ENCODE measurements at places on chromosomes 16 and 17.

DNA sequence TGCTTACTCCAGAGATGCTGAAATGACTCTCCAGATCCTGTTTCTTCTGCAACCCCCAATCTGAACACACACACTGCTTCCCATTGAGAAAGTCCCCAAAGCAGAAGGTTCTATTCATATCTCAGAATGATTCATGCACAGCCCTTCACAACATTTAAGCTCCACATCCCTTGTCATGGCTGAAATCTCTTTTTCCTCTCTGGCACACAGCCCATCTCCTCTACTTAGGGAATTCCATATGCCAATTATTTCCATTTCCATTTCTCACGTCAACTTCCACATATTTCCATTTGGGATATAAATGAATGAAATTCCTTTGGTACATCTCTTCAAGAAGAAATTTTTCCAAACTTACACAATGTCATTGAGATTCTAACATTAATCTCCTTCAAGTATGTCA is 119.6 kb downstream of the CDH11 start:
- no peak for DNase-seq

DNA sequence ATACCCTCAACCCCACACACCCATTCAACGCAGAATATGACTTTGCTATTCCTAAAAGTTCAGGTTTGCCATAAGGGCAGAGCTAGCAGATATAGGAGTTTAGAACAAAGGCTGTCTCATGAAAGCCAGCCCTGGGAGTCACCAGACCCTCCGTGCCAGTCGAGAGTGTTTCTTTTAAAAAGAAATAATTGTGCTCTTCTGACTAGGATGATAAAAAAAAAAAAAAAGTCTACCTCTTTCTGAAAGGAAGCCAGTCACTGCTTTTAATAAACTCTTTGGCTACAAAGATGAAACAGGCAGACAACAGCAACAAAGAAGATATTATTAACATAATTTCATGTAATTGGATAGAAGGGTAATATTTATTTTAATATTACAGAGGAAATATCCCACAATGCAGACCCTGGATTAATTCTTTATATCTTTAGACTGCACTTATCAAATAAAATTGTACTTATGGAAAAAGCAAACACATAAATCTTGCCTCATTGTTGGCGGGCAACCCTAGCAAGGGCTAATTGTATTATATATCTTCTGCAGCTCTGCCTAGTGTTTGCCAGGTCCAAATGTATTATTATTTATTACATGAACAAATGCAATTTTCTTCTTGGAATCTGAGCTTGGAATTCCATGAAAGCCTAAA is 277.5 kb upstream of the DYNLRB2 start:
- DNase-seq = no peak

DNA sequence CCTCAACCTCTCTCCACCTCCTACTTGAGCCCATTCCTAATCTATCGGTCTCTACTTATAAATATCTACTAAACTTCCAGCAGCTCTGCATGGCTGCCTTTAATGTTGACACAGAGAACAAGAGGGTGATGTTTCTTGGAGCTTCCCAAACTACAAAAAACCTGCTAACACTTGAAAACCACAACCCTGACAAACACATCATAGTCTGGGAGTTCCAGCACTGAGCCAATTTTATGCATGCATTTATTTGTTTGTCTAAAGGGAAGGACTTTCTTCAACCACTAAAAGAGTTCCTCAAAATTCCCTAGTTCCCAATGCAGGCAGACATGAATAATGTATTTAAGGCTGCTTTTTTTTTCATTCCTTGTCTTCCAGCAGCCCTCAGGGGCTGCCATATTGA is 331.8 kb upstream of the XYLT1 start:
- DNase-seq = no peak

DNA sequence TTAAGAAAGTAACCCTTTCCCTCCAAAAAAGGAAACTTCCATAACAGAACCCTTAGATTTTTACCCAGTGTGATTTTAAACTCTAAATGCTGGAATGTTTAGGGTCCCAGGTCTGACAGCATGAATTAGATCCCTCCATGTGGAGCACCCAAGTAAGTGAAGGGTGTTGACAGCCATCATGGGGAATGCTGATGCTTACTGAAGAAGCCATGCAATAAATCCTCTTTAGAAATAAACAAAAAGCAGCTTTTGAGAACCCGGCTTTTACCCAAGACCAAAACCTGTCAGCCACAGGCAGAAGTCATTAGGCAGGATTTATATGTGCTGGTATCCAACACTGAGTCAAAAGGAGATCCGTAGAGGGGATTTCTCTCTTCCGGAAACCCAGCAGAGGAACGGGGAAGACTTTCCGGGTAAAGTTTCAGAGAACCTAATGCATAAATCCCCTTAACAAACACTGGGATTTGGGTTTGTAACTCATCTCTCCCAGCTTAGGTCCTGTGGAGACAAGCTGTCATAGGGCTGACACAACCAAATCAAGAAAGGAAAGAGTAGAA is 287.5 kb downstream of the IRX3 start:
- DNase-seq = no peak

- DNase-seq = no peak
Observed at GRCh38 chr16:50314665-50315064, 48.3 kb downstream of the ADCY7 start.

- DNase-seq = no peak
Observed at GRCh38 chr17:82177276-82177675, 35.4 kb downstream of the CCDC57 start.

DNA sequence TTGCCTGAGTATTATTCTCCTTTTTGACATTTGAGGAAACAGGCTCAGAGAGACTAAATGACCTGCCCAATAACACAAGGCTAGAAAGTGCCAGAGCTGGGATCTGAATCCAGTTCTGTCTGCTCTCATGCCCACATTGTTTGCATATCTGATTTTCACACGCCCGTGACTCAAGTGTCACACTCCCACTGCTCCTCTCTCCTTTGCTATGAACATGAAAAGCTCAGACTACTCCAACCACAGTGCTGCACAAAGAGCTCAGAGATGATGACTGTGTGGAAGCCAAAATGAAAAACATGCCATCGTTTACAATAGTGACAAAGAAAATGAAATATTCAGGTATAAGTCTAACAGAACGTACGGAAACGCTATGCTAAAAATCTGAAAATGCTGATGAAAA is 107.9 kb downstream of the SMG6 start:
- no peak for DNase-seq

- no peak for DNase-seq
Observed at GRCh38 chr16:14640538-14640937, 7.8 kb downstream of the BFAR start.

DNA sequence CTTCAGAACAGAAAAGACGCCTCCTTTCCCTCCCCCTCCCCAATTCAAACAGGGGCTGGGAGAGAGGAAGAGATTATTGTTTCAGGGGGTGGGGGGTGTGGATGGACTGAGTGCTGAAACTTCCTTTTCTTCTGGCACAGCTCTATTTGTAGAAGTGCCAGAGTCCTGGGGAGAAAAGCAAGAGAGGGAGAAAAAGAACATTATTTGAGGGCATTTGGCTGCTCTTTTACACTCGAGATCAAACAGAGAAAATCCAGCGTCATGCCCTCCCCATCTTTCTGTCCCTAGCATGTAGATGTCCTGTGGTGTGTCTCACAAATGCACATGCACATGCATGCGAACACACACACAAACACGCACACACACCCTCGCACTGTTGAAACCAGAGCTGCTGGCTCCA is 13.0 kb downstream of the ARL4D start:
- no peak for DNase-seq

- DNase-seq = no peak
Observed at GRCh38 chr17:48502901-48503300, 27.9 kb downstream of the HOXB1 start.

GRCh38 chr17:55661256-55661758 is 61.4 kb downstream of the TMEM100 start:
- DNase-seq = no peak

- DNase-seq = no peak
Observed at GRCh38 chr17:59093145-59093701, 13.5 kb downstream of the TRIM37 start.

DNA sequence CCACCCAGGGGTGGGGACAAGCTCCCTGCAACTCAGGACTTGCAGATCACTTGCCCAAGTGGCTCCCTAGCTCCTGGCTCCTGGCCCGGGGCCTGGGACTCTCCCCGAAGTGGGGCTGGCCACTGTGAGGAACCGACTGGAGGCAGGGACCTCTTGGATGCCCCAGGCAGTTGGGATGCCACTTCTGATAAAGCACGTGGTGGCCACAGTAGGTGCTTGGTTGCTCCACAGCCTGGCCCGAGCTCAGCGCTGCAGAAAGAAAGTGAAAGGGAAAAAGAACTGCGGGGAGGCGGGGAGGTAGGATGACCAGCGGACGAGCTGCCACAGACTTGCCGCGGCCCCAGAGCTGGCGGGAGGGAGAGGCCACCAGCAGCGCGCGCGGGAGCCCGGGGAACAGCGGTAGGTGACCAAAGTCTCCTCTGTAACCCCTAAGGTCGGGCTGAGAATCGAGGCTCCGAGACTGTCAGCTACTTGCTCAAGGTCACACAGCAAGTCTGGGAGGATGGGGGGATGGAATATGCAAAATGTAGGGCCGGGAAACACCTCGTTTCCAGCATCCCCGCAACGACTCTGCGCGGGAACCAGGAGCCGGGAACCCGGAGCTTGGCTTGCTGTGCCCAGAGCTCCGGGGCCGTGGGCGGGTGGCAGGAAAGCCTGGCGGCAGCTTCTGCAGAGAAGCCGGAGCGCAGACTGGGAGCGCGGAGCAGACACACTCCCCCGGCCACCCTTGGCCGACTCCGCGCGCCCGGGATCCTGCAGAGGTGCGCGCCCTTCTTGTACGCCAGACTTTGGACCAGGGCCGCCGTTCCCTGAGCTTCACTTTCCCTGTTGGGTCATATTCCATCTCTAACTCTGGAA is 1.9 kb downstream of the CIITA start:
- no peak for DNase-seq

DNA sequence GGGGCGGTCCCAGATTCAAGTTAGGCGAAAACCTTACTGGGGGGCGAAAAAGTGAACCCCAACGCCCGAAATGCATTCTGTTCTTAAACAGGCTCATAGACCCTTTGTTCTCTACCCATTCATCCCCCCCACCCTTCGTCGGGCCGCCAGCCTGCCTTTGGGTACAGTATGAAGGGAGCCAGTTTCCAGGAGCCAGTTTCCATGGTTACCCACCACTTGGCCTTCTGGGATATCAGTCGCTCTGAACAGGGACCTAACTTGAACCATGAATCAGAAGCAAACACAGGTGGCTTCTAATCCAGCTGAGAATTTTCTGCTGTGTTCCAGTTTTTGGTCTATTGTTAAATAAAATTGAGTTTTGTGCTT is 532 bp downstream of the DHX40 start:
- DNase-seq = no peak

GRCh38 chr16:1157639-1158455 is 4.9 kb downstream of the CACNA1H start:
- DNase-seq = no peak

DNA sequence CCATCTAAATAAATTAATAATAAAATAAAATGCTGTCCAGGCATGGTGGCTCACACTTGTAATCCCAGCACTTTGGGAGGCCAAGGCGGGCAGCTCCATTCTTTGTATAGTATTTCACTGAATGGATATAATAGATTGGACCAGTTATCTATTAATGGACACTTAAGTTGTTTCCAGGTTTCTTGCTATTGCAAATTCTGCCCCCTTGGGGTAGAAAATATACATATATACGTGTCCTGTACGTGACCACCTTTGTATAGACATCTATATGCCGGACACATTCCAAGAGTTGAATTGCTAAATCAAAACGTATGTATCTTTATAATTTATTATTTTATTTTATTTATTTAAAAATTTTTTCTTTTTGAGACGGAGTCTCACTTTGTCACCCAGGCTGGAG is 3.9 kb upstream of the EXOC7 start:
- DNase-seq = no peak

DNA sequence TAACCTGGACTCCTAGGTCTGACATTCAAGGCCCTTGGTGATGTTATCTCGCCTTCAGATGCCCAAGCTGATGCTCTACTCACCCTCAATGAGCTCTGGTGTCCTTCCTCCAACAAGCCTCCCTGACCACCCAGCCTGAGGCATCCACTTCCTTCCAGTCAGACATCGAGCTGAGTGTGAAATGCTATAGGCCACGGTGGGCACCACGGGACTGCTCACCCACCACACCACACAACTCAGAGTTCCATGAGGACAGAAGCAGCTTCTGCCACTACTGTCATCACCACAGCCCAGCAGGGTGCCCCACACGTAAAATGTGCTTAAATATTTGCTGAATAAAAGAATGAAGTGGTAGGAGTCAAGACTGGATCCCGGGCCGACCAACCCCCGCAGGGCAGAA is 12.0 kb downstream of the CREBBP start:
- no peak for DNase-seq

DNA sequence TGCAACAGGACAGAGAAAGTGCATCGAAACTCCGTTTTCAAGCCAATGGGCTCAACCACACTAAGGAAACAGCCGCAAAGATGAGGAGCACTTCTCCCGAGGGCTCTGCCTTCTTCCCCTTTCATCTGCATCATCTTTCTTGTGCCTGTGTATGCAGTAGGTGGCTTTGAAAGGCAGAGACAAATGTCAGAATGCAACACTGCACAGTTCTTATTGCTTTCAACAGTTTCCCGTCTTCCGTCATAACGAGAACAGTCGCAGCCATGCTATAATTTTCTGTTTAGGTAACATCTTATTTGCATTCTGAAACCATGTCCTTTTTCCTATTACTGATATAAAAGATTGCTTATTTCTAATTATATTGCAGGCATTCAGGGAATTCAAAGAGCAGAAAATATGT is 205.2 kb downstream of the SLC39A11 start:
- DNase-seq = no peak

GRCh38 chr16:56847173-56847910 is 17.7 kb upstream of the SLC12A3 start:
- DNase-seq = no peak

- no peak for DNase-seq
Observed at GRCh38 chr17:17063546-17064122, 21.4 kb downstream of the MPRIP start.

GRCh38 chr16:49097964-49098363 is 183.7 kb downstream of the CBLN1 start:
- no peak for DNase-seq

DNA sequence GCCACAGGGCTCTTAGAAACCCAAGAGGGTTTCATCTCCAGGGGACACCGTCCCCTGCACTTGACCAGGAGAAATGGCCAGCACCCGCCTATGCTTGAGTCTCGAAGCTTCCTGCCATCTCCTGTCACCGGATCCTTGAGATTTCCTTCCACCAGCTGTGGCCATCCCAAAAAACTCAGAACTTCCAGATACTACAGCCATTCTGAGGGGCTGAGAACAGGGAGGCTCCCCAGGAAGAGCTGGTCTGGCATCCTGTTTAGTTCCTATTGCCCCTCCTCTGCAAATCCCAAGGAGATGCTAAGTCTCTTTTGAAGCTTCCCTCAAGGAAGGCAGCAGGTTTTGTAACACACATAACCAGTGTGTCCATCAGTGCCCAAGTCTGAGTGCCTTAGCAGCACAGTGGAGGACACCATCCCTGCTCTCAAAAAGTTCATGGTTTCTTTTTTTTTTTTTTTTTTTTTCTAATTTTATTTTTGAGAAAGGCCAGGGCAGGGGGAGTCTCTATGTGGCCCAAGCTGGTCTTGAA is 2.0 kb downstream of the UBALD2 start:
- no peak for DNase-seq

All from vagina (tissue), 2 donors.